ENCODE measurements at places on chromosomes 16 and 17.

- no peak for DNase-seq
Measured at GRCh38 chr16:70726892-70727361, 41.1 kb upstream of the MTSS2 start.

DNA sequence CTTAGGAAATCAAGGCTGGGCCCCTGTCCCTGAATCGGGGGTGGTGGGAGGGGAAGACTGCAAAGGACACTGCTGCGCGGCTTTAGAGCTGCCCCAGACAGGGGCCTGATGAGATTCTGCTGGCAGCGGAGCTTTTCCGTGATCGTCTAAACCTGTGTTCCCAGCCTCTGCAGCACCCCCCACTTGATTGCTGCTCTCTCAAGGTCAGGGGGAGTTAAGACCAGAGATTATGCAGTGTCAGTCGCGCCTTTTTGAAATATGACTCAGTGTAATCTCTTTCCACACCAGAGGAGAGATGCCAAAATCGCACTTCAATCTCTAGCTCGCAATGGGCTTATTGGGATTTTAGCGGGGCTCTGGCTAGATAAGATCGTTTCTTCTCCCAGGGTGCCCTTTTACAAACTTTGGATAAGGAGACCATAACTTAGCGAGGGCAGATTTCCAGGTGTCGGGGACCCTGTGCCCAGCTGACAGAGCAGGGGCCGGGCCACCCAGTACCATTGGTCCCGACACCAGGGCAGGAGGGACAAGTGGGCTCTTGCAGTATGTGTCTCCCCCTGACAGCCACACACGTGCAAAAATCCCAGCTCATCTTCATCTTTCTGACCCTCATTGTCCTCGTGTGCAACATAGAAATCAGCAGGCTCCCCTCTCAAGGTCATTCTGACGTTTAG lies 87.0 kb downstream of the IRX3 start:
- DNase-seq = no peak

DNA sequence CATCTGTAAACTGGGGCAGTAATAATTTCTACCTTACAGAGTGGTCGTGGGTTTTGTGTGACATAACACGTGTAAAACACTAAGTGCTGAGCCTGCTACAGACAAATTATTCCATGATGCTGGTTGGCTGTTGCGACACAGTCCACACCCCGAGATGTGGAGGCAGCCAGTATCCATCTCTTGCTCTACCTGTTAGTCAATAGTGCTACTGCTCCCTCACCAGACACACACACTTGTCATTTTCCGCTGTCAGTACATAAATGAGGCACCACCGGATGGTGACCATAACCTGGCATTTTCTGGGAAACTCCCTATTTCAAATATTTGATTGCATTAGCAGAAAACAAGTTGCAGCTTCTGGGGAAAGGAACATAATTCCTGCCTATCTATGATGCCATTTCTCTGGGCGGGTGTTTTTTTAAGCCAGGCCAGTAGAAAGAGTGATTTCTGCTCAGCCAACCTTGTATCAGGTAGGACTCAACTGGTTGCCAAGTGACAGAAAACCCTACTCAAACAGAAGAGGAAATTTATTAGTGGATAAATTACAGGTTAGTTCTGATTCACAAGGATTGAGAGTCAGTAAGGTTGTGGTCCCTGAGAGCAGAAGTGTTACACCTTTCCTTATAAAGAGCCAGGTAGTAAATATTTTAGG lies 24.1 kb downstream of the DNAJA2 start:
- no peak for DNase-seq

- no peak for DNase-seq
Measured at GRCh38 chr17:48556576-48557401, 11.9 kb upstream of the HOXB2 start.

GRCh38 chr17:64658931-64659330 lies 3.2 kb downstream of the SMURF2 start:
- no peak for DNase-seq

DNA sequence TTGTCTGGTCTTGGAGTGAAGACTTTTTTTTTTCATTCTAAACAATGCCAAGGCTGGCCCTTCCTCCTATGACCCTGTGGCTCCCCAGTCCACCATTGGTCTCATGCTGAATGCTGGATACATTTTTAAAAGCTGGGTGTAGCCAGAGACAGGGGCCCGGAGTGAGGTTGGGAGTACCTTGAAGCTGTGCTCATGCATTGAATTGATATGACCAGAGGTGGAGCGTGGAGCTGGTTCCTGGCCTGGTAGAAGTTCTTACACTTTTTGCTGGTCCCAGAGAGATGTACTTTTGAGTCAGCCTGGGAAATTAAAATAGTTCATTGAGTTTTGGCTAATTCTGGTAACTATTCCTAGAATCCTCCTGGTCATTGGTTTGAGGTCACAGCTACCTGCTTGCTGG lies 83.6 kb downstream of the CMIP start:
- no peak for DNase-seq

GRCh38 chr17:79546386-79546785 lies 64.5 kb downstream of the RBFOX3 start:
- no peak for DNase-seq

- no peak for DNase-seq
Measured at GRCh38 chr16:75372236-75372856, 61.0 kb downstream of the CFDP1 start.

- DNase-seq = no peak
Measured at GRCh38 chr17:58364270-58364942, 12.4 kb upstream of the SUPT4H1 start.

- no peak for DNase-seq
Measured at GRCh38 chr16:71869089-71869488, 14.9 kb downstream of the ZNF821 start.

DNA sequence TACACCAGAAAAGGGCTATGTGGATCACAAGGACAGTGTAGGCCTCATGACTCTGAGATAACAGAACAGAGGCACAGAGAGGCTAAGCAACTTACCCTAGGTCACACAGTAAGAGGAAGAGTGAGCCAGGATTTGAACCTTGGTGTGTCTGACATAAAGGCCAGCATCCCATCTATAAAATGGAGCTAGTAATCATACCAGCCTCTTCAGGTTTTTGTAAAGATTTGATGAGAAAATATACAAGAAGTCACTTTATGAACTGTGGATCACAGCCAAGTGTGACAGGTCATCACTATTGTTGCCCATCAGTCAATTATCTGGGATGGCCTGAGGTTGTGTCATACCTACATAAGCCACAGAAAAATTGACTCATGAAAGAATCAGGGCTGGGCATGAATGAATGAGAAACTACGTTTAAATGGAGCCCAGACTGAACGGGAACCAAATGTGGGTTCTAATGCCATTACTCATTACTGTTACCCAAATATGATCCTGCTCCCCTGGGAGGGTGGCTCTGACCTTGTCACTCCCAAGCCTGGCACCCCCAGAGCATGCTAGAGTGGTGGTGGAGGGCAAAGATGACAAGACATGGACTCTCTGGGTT lies 21.0 kb downstream of the FBXO39 start:
- DNase-seq = no peak

- DNase-seq = peak; percentile 31
Measured at GRCh38 chr17:79023886-79024771, at the start of gene C1QTNF1. Gene C1QTNF1 (plus strand): TSS chr17:79024169. CDS start chr17:79043969, 19,800 bp downstream.

- DNase-seq = no peak
Measured at GRCh38 chr17:82697808-82698064, 762 bp downstream of the RAB40B start.

Data from effector memory CD4-positive, alpha-beta T cell (primary cell).